ENCODE measurements at places on chromosomes 7 and 10.

- no peak for DNase-seq
Observed at GRCh38 chr7:468681-469562, 50.7 kb downstream of the PDGFA start.

- DNase-seq: no peak
Observed at GRCh38 chr7:10977113-10977512, 3.4 kb downstream of the PHF14 start.

GRCh38 chr7:93374345-93374940 lies 142.3 kb downstream of the VPS50 start:
- no peak for DNase-seq

DNA sequence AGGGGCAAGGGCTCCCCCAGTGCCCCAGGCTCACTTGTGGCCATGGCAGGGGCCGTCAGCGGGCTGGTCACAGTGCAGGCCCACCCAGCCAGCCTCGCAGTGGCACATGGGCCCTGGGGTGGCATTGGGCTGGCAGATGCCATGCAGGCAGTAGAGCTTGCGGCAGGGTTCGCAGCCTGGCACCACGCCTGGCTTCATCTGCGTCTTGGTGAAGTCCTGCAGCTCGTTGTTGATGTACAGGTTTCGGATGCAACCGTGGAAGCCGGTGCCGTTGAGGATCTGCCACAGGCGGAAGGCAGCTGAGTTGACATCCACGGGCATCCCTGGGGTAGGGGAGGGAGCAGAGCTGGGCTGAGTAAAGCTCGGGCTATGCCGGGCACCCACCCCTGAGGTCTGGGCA lies 170.6 kb downstream of the LCOR start:
- DNase-seq: no peak

- no peak for DNase-seq
Observed at GRCh38 chr7:151676759-151677158, 157.1 kb upstream of the RHEB start.

- no peak for DNase-seq
Observed at GRCh38 chr7:101390901-101391301, 28.2 kb downstream of the COL26A1 start.

- no peak for DNase-seq
Observed at GRCh38 chr7:13198036-13198435, 510.6 kb downstream of the ARL4A start.

- DNase-seq: no peak
Observed at GRCh38 chr7:107581387-107582013, 1.5 kb downstream of the BCAP29 start.

DNA sequence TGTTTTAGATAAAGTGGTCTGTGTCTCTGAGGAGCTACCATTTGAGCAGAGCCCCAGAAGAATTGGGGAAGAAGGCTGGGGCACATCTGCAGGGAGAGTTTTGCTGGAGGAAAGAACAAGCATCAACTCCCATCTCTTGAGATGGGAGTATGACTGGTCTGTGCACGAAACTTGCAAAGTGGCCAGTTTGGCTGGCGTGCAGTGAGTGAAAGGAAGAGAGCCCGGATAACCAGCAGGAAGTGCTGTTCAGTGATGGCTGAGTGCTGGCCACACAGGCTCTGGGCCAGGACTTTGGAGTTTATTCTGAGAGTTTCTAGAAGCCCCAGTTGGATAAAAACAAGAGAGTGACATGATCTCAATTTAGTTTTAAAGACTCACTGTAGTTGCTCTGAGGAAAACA lies 34.4 kb upstream of the SVIL start:
- no peak for DNase-seq

DNA sequence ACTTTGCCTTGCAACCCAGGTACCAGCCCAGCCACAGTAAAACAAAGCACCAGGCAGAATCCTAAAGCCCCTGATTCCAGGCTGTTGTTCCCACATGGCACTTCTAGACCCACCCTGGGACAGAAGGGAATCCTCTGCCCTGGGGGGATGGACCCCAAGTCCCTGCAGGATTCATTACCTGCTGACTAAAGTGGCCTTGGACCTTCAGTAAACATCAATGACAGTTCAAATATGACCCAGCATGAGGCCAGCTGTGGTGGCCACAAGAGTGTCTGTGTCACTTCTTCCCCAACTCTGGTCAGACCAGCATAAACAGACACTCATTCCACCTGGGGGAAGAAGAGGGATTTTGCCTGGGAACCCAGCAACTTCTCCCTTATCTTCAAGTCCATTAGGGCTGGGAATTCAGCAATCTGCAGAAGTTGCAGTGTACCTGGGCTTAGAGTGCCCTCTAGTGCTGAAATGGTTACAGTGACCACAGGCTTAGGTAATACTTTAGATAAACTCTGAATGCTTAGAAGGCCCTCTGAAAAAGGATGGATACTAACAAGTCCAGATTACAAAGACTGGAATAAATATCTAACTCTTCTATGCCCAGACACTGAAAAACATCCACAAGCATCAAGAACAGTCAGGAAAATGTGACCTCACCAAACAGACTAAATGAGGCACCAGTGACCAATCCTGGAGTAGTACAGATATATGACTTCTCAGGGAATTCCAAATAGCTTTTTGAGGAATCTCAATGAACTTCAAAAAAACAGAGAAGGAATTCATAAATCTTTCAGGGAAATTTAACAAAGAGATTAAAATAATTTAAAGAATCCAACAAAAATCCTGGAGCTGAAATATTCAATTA lies 108.5 kb upstream of the TMEM168 start:
- peak; percentile 12 for DNase-seq

GRCh38 chr10:16856092-16856491 lies 38.9 kb upstream of the RSU1 start:
- DNase-seq: no peak

DNA sequence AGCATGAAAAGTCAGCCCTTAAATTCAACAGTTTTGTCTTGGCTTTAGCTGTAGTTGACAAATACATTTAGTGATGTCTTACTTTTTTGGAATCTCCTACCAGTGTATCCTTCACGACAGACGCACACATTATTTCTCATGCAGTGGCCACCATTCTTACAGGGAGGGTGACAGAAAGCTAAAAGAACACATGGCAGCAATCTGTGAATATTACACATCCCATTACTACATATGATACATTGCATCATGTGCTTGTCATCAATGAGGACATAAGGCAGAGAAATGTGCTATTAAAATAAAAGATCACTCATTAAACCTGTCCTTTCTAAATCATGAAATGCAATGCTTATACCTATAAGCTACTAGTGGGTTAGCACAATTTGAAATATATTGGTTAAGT lies 66.6 kb downstream of the VWDE start:
- no peak for DNase-seq

- no peak for DNase-seq
Observed at GRCh38 chr7:127820732-127821085, 168.7 kb downstream of the SND1 start.

DNA sequence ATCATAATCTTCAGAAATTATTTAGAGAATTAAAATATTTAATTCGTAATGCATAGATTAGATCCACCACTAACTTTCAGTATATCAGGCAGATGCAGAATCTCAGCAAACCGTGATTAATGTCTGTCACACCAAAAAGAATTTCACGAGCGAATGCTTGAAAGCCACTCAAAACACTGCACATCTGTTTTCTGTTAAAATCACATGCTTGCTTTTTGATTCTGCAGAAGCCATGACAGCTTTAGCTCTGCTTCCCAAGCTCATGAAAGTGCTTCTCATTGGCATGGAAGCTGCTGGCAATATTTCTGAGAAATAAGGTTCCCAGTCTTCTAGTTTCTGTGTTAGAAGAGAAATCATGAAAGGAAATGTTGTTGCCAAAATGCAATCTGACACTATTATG lies 837.8 kb upstream of the LRRN3 start:
- DNase-seq: no peak

GRCh38 chr7:155819186-155819585 lies 6.9 kb upstream of the SHH start:
- no peak for DNase-seq

GRCh38 chr7:21256310-21256877 lies 171.5 kb upstream of the SP4 start:
- DNase-seq: peak; percentile 5

DNA sequence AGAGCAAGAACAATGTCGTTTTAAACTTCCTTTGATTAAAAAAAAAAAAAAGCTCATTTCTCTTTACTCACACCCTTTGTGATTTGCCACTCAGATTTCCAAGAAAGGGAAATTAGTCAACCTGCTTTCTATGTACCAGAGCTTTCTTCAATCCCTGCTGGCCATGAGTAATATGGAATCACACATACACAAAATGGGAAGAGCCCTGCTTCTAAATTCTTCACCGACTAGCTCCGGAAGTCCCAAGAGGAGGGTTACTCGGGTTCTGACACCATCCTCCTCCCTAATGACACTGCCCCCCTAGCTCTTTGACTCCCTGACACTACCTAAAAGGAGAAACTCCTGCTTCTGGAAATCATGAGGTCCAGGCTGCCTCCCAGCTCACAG lies 81.8 kb upstream of the SFMBT2 start:
- DNase-seq: no peak

DNA sequence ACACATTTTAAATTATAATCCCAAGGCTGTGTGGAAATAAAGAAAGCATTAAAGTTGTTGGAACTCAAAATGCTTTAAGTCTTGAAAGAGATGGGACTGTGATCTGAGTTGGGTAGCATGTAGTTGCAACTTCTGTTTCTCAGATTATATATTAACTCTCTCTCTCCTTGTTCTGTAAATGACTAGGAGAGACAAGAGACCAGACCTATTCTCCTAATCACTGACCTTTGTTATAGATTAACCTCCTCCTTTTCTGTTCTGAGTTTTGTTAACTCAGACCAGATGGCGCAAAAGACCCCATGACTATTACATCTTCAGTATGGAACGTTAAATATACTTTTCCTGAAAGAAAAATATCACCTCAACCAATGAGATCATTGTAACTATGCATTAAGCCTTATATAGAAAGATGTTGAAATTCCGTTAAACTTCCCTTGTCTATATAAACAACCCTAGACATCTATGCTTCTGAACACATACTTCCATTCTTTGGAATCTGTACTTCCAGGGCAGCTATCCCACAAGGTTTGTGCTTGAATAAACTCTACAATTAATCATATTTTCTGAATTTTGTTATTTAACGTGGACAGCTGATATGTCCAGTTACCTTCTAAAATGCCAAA lies 143.5 kb upstream of the TRIM24 start:
- no peak for DNase-seq

- DNase-seq: peak; percentile 48
Observed at GRCh38 chr10:22022257-22023032, 18.9 kb upstream of the DNAJC1 start.

DNA sequence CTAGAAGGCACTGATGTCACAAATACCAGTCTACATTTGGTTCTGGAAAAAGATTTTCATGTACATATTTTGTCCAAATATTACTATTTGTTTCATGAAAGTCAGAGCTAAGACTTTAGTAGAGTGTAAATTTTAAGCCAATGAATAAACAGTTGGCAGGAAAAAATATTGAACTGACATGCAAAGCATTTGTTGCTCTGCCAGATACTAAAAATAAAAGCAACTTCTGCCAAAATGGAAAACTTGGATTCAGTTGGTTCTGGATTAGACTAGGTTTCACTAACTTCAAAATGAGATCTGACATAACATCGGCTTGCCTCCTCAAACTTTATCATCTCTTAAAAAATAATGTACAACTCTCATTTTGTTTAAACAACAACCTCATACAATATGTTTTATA lies 34.9 kb downstream of the FAM204A start:
- no peak for DNase-seq

GRCh38 chr10:110275128-110275729 lies 29.5 kb downstream of the SMNDC1 start:
- DNase-seq: no peak

DNA sequence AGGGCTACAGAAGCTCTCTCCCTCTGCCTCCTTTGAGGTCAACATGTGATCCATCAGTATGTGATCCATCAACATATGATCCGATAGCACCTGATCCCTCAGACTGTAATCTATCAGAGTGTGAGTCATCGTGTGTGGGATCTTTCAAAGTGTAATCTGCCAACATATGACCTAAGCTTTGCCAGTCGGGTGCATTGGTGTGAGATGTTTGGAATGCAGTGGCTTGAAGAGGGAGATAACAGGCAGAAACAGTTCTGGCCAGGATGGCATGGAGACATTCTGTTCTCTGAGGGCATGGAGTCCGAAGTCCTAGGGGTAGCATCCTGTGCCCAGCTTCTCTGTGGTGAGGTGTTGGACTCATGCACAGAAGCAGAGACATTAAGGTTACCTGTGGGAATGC lies 217.7 kb upstream of the ETV1 start:
- DNase-seq: no peak

GRCh38 chr10:73932620-73933112 lies 21.7 kb downstream of the PLAU start:
- DNase-seq: no peak

DNA sequence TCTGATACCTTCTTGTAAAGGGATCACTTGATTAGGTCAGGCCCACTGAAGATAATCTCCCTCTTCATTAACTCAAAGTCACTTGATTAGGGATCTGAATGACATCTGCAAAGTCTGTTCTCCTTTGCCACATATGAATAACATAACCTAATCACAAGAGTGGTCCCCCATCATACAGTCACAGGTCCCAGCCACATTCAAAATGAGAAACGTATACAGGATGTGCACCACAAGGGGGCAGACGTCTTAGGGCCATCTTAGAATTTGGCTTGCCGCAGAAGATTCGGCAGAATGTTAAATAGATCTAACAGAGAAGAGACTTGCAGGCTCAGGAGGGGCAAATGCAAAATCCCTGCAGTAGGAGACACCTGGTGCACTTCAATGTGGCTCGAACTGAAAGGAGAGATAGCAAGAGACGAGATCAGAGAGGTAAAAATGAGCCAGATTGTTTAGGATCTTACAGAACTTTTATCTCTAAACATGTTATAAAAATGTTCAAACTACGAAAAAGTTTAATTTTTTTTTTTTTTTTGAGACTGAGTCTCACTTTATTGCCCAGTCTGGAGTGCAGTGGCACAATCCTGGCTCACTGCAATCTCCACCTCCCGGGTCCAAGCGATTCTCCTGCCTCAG lies 10.4 kb upstream of the SMC3 start:
- DNase-seq: peak; percentile 70

DNA sequence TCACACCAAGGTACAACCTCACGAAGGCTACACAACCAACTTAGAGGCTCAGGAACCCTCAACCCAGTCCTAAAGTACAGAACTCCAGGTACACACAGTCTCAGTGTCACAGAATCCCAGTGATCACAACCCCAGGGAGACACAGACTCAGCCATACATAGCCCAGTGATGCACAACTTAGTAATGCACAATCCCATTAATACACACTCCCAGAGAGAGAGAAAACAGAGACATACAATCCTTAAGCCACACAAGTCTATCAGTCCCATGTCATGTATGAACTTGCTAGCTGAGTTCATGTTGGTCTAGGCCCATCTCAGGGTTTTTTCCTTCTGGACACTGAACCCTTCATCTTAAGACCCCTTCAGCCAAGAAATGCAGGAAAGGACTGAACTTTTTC lies 4.6 kb downstream of the KCNIP2 start:
- DNase-seq: no peak

- DNase-seq: no peak
Observed at GRCh38 chr10:52652431-52653262, 119.9 kb downstream of the MBL2 start.

DNA sequence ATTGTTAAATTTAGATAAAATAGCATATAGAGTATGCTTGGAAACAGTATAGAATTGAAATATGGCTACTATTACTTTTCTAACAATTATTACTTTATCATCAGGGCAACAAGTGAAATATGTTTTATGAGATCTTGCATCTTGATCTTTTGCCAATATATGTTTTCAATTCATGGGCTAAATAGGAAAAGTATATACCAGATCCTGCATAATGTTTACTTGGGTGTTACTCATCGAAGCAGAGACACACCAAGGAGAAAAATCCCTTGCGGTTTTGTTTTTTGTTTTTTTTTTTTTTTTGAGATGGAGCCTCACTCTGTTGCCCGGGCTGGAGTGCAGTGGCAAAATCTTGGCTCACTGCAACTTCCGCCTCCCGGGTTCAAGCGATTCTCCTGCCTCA lies 541.4 kb downstream of the SUGCT start:
- DNase-seq: no peak
